ENCODE measurements at places on chromosomes 12 and 14.

DNA sequence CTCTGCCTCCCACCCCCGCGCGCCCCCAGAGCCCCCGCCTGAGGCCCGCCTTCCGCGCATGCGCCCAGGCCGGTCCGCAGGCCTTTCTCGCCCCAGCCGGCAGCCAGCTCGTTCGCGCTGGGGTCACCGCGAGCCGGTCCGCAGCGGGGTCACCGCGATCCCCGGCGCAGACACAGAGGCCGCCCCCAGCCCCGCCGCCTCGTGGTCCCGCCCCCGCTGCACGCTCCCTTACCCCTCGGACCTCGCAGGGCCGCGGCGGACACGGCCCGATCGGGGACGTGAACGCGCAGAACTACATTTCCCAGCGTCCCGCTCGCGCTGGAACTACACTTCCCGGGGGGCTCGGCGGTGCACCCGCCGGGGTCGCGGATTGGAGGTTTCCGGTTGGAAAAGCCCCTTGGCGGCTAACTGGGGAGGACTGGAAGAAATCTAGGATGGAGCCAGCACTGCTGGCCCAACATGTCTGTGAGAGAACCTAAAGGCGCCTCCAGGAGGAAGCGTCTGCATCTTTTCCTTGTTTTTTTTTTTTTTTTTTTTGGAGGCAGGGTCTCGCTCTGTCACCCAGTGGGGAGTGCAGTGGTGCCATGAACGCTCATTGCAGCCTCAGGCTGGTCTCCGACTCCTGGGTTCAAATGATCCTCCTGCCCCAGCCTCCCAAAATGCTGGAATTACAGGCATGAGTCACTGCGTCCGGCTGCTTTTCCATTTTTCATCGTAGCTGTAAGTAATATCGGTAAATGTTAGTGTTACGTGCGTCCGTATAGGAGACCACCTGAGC lies at the start of gene ZNF605:
TSS of gene ZNF605 (minus strand) at position 296 of the 778 bp plus-strand sequence. CDS start 10,671 bp downstream, outside the sequence.
- DNase-seq = peak; percentile 89

DNA sequence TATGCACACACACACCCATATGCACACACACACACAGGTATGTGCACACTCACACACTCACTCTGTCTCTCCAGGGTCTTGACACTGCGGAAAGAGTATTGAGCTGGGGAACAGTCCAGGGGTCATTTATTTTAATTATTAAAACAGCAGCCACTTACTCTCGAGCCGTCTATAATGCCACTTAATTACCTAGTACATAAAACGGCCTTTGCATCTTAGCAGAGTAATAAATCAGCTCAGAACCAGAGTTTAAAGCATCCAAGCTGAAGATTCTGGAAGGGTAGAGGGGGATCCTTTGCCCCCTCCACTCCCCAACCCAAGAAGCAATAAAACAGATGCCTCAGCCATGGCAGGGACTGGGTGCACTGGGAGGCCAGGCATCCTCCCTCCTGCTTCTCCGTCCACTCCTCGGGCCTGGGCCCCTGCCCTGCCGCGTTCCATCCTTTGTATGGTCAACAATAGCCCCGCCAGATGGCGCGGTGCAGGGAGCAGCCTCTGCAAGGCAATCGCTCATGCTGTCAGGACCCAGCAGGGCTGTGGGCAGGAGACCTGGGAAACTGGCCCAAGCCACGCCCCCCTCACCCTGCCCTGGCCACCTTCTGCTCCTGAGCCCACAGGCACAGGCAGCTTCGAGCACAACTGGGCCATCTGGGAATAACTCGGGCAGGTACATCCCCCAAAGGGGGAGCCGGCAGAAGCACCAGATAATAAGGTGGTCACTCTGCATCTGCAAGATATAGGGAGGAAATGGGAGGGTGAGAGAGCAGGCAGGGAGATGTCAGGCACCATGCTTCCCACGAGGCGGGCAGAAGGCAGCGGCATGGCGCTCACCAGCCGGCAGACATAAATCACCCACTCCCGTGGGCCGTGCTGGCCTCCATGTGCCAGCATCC lies 40.9 kb downstream of the CCDC85C start:
- DNase-seq = no peak

GRCh38 chr12:93032758-93033157 lies 103.7 kb upstream of the EEA1 start:
- DNase-seq = no peak

GRCh38 chr12:39611818-39612217 lies 7.8 kb downstream of the ABCD2 start:
- DNase-seq = no peak

DNA sequence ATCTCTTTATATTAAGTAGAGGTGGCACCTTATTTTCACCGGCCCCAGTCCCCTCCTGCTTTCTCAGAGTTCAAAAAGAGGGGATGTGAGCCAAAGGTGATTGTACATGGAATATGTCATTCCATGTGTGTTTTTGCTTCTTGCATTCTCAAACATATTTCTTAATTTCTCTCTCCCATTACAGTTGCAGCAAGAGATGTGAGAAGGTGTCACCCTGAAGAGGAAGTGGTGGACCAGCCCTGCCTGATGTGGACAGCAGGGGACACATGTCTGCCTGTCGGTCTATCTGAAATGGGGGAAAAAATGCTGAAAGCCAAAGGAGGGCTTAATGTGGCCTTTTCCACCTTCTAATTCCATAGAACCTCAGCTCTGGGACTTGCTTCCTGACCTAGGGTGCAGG lies 1.9 kb upstream of the FOXN3 start:
- DNase-seq = no peak

GRCh38 chr14:64509036-64509435 lies 4.5 kb downstream of the ZBTB1 start:
- no peak for DNase-seq

DNA sequence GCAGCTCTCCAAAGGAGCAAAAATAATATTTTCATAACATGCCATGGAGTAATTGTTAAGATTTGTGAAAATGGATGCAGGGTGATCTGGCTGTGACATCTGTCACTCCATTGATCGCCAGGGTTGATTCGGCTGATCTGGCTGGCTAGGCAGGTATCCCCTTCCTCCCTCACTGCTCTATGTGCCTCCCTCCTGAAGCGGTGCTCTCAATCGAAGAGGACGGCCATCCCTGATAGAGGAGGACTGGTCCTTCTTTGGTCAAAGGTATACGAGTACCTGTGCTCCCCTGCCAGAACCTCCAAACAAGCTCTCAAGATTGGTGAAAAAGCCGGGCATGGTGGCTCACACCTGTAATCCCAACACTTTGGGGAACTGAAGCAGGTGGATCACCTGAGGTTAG lies 47.9 kb downstream of the VCPKMT start:
- DNase-seq = no peak

DNA sequence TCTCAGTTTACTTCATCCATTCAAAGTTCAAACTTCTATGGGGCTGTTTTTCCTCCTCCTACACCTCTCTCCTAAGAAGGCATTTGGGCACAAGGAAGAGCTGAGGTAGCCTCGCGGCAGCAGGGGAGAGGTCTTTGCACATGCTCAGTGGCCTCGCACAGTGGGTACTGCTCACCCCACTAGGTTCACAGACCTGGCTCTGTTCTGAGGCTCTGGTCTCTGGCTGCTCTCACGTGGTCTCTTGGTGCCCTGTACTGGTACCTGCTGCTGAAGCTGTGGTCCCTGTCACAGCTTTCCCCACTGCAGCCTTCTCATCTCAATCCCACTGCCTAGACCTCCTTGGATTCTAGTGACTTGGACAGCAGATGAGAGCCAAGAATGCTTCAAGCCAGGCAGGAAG lies 134.7 kb upstream of the CRY1 start:
- DNase-seq = no peak

- DNase-seq = no peak
Measured at GRCh38 chr12:66467932-66468331, 165.6 kb downstream of the HELB start.

- no peak for DNase-seq
Measured at GRCh38 chr12:57190037-57190436, 26.6 kb upstream of the NXPH4 start.

GRCh38 chr14:70027785-70028428 lies 148.7 kb downstream of the SMOC1 start:
- peak; percentile 49 for DNase-seq

- DNase-seq = no peak
Measured at GRCh38 chr12:4169531-4169930, 104.0 kb upstream of the CCND2 start.

- no peak for DNase-seq
Measured at GRCh38 chr12:2023365-2023764, 19.1 kb upstream of the DCP1B start.

DNA sequence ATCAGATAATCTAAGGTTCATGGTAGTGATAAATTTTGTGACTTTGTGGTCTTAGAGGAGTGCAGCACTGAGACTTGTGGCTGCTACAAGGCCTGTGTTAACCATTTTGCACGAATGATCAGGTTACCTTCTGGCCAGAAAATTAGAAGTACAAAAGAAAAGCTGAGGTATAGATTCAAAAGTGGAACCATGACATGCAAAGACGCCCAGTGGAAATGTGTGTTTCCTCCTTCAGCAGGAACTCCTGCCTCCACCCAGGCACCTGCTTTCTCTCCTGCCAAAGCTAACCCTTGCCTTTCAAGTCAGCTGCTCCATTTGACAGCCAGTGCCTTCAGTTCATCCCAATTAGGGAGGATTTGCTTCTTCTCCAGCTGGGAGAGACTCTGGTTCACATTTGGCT lies 10.1 kb downstream of the PDE6H start:
- no peak for DNase-seq

DNA sequence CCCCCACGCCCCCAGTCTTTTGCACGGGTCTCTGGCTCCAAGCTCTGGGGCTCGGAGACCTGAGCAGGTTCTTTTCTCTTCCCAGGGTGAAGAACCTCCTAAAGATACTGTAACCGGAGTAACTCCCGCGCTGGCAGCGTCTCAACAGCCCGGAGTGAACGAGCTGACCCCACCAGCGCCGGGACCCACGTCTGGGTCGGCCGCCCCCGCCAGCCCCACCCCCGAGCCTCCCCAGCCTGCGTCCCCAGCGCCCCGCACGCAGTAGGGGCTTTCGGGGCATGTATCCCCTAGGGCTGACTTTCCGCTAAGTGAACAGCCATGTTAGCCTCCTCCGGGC lies 858 bp downstream of the SLC35F4 start:
- no peak for DNase-seq

DNA sequence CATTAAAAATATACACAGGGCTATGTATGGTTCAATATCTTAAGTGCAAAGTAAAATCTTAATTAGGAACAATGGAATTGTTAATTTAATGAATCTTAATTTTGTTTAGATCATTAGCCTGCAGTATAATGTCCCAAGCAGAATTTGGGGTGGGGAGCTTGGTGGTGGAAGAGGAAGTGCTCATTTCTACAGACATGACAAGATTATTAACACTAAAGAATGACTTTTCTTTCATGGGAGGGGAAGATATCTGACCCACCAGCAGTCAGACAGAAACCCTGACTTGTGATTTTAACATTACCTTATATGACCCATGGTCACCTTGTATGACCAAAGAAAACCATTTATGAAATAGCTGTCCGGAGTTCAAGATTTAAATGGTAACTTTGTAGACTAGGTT lies 41.3 kb upstream of the HIF1A start:
- DNase-seq = no peak

- DNase-seq = peak; percentile 79
Measured at GRCh38 chr12:64674367-64674922, 64.2 kb downstream of the RASSF3 start.

DNA sequence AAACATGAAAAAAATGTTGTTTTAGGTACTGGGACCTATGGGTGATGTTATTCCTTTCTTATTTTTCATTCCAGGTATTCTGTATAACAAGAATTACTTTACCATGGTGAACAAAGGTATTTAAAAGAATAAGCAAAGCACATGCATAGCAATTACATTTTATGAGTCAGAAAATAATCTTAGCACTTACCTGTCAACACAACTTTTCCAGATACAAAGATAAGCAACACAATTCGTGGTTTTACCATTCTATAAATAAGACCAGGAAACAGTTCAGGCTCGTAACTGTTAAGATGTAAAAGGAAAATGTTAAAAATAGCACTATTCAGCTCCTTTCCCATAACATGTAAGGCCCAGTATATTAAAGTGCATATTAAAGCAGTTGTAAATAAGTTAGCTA lies 12.3 kb upstream of the ATG14 start:
- no peak for DNase-seq

GRCh38 chr12:120429368-120429767 lies 8.5 kb upstream of the COX6A1 start:
- DNase-seq = no peak

DNA sequence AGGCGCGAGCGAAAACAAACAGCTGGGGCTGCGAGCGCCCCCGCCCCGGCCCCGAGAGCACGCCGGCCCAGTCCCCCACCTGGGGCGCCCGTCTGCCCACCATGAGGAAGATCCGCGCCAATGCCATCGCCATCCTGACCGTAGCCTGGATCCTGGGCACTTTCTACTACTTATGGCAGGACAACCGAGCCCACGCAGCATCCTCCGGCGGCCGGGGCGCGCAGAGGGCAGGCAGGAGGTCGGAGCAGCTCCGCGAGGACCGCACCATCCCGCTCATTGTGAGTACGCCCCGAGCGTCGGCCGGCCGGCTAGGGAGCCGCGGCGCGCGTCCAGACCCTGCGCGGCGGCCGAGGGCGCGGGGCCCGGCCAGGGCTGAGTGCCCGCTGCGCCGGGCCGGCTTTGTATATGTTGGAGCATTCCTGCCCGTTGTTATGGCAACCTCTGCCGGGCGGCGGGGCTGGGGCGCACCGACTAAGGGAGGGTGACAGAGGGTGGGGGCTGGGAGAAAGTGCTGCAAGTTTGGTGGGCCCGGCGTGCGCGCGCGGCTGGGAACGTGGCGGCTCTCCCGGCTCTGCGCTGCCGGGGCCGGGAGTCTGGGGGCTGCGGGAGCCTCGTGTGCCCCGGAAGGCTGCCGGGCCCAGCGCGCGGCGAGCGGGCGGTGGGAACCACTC lies 367 bp downstream of the GALNT16 start:
- no peak for DNase-seq

- DNase-seq = no peak
Measured at GRCh38 chr14:68684466-68685418, 108.1 kb downstream of the ZFP36L1 start.

GRCh38 chr14:23182372-23183157 lies 895 bp downstream of the SLC7A8 start:
- peak; percentile 22 for DNase-seq

DNA sequence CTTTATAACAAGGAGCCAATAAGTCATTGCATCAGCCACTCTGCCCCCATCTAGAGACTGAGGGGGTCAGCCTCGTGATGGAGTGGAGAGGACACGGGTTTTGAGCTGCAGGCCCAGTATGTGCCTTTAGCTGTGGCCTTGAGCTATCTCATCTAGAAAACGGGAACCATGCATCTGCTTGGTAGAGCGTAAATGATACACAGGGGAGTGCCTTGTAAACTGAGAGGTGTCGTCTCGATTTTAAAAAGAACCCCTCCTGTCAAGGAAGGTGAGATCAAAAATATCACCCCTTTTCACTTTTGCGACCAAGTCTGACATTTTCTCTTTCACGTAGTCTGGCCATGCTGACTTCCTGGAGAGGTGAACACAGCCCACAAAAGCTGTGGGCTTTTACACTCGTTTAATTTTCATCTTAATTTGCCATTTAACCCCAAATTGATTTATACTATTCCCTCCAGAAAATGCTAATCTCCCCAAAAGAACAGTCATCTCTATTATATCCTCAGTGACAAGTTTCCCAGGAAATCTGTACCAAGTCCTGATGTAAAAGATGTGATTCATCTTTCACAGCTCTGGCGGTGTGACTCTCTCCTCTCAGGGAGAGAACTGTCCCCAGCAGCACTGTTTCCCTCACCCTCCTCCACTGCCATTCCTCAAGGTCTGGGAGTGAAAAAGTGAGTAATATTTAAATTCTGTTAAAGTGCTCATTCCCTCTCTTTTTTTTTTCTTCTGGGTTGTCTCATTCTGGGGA lies 30.6 kb downstream of the VCPKMT start:
- no peak for DNase-seq
